Thoracic aorta (tissue), 2 donors: ENCODE measurements at places on chromosomes 3 and 15.

DNA sequence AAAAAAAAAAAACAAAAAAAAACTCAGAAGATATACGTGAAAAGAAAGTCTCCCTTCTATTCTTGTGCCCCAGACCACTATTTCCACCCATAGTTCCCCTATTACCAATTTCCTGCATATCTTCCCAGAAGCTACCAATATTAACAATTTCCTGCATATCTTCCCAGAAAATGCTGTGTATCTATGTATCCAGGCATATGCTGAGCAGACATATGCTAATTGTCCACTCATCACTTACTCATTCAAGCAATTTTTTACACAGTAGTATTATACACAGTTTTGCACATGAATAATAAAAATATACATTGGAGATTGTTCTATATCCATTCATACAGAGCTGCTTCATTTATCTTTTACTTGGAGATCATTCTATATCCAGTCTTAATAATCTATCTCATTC lies 12.6 kb upstream of the SLMAP start:
- DNase-seq, result no peak

DNA sequence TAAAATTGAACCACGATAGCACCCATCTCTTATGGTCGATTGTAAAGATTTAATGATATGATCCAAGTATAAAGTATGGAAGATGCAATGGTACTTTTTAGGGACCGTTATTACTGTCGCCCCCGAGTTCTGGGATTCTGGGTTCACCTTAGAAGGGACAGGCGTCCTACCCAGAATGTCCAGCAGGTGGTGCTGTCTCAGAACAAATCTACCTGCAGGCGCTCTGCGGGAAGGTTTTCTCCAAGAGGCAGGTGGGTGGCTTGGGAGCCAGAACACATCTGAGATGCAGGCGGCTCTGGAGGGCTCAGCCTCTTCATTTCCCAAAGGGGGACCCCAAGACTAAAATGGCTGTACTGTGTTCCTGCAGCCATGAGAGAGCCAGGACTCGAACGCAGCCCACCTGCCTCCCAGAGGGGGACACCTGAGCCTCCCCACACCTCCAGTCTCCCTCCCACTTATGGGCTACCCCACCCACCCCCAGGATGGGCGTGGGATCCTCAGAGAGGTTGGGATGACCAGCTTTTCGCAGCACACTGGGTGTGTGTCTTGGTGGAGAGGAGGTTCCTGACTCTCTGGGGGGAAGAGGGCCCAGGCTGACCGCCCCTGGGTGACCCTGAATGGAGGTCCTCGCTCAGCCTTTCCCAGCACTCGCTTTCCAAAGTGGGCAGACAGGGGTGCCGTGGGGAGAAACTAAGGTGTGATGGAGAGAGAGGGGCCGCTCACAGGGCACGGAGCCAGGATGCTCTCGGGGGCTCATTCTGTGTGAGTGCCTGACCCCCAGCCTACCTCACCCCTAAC lies 28.1 kb upstream of the CORO2B start:
- DNase-seq, result no peak

- DNase-seq, result no peak
Measured at GRCh38 chr15:73386886-73387506, 18.2 kb upstream of the HCN4 start.

GRCh38 chr3:177828208-177828565 lies 630.9 kb upstream of the TBL1XR1 start:
- no peak for DNase-seq

- no peak for DNase-seq
Measured at GRCh38 chr15:78174401-78174800, 25.2 kb downstream of the IDH3A start.
